ENCODE measurements at places on chromosomes 5 and 9. TPM values are rescaled to one million over a fixed set of nuclear protein-coding genes. Genes with fewer than 3 reads are reported as not detected.

The ENTPD2 gene
- 2.9 TPM for total RNA-seq

The IL5 gene
- total RNA-seq = not detected

The MAMDC2 gene
- total RNA-seq = 1.3 TPM

The PITX1 gene
- total RNA-seq = 689 TPM

The INSL4 gene
- total RNA-seq = not detected

The GARIN3 gene
- not detected for total RNA-seq

The IGFBPL1 gene
- total RNA-seq = not detected

The TRAF1 gene
- total RNA-seq = 1.2 TPM

The RACK1 gene
- total RNA-seq = 1,941 TPM

The TYRP1 gene
- not detected for total RNA-seq

The WNT8A gene
- not detected for total RNA-seq

The FASTKD3 gene
- total RNA-seq = 5.5 TPM

The ANAPC2 gene
- total RNA-seq = 25.0 TPM

The ASPN gene
- 0.36 TPM for total RNA-seq

The MBLAC2 gene
- total RNA-seq = 4.0 TPM

The ADGRV1 gene
- total RNA-seq = 3.7 TPM

The WWC1 gene
- total RNA-seq = 18.5 TPM

The LHX6 gene
- total RNA-seq = 1.3 TPM

The SLC38A9 gene
- 13.0 TPM for total RNA-seq

The GLRA1 gene
- not detected for total RNA-seq

The VLDLR gene
- total RNA-seq = 26.6 TPM

The PCDHB2 gene
- total RNA-seq = 2.2 TPM

The SVEP1 gene
- total RNA-seq = 1.2 TPM

The PTTG1 gene
- 74.7 TPM for total RNA-seq

The HTR4 gene
- total RNA-seq = 0.08 TPM

The SYK gene
- total RNA-seq = 60.3 TPM

The PHF24 gene
- total RNA-seq = 0.48 TPM

All from esophagus mucosa (tissue), 1 donor.